Activated T-cell treated with anti-CD3 and anti-CD28 coated beads, Interleukin-2, amount 50 U/mL, for 48 hours (primary cell): ENCODE measurements at places on chromosomes 7 and 10.

DNA sequence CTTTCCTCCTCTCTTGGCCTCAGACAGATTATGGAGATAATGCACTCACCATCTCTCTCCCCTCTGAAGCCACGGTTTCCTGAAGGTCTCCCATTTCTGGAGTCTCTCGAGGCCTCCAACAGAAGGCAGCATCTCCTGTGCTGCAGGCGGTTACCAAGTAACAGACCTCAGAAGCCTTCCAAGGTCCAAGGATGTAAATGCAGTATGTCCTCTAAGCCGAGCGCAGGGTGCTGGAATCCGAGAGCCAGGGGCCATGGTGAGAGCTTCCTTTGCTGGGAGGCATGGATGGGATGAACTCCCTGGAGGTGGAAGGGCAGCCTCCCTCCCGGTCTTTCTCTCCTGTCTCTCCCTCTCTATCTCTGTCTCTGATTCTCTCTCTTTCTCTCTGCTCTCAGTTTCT lies 79.8 kb downstream of the ADARB2 start:
- no peak for DNase-seq

DNA sequence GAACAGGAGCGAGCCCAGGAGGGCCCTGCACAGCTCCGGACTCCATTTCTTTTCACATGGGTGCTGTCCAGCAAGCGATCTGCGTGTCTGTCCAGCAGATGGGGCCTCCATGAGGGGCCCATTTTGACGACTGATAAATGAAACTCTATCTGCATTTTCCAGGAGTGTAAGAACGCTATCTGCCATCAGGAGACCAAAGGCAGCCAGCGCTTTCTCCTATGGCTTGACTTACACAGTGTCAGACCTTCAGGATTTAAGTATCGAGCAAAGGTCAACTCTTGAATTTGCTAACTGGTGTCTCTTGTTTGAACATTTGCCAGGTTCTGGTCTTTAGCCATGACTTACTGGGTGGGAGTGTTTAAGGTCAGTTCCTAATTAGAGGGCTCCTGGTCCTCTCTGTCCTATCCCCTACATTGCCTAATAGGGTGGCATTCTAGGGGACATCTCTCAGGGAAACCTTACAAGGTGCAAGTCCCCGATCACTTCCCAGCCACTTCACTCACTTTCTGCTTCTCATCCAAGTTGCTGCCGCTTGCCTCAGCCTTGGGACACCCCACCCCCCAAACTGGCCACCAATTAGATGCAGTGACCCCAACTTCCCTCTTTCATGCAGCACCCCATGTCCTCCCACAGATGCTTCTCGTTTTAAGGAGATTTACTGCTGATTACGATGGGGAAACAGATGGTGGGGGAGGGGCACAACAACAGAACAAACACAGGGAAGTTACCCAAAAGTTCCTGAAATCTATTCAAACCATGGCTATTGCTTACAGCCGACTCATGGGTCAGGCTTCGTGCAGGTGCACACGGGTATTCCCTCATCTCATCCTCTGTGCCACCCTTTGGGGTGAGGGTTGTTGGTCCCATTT lies 20.0 kb downstream of the VSIR start:
- DNase-seq, result no peak

DNA sequence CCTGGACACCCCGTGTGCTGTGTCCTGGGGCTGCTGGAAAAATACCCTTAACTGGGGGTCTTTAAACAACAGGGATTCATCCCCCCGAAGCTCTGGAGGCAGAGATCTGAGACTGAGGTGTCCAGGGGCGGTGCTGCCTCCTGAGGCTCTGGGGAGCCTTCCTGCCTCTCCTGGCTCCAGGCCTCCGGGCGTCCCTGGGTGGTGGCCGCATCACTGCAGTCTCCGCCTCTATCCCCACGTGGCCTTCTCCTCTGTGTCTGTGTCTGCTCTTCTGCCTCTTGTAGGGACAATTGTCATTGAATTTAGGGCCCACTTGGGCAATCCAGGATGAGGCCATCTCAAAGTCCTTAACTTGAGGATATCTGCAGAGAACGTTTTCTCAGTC lies 216.6 kb downstream of the WDR37 start:
- DNase-seq, result no peak

DNA sequence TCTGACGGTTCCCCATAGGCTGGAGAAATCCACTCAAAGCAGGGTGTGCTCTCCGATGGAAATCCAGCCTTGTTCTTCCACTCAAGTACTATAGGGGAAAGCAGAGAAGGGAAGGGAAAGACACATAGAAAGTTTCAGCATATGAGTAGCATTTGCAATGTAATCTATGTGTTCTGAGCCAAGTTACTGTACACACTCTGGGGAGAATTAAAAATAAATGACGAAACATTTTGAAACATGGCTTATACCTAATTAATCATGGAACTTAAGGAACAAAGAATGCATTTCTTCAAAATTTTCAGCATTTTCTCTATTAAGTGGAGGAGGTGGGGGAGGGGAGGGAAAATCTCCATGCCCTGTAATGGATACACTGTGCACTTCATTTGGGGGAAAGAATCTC lies 198.1 kb upstream of the HABP2 start:
- DNase-seq, result no peak

- DNase-seq, result no peak
Measured at GRCh38 chr10:128013626-128014025, 106.7 kb downstream of the PTPRE start.

DNA sequence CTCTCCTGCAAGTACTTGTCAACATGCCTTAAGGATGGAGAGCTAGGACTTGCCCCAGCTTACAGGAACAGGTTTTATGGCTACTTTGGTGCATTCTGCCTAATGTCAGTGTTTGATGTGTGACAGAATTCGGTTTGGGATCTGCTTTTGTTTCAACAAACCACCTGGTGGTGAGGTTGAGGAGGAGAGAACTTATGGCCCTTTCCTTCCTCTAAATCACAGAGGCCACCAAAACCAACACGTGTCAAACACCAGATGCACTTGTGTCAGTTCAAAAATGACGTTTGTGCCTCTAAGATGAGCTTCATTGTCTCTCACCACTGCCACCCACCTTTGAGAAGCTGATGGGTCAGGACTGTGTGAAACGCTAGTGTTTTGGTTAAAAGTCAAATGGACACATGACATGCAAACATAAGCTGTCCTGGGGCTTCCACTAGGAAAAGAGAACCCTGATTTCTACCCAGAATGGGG lies 83.9 kb downstream of the OSBPL3 start:
- DNase-seq, result no peak

DNA sequence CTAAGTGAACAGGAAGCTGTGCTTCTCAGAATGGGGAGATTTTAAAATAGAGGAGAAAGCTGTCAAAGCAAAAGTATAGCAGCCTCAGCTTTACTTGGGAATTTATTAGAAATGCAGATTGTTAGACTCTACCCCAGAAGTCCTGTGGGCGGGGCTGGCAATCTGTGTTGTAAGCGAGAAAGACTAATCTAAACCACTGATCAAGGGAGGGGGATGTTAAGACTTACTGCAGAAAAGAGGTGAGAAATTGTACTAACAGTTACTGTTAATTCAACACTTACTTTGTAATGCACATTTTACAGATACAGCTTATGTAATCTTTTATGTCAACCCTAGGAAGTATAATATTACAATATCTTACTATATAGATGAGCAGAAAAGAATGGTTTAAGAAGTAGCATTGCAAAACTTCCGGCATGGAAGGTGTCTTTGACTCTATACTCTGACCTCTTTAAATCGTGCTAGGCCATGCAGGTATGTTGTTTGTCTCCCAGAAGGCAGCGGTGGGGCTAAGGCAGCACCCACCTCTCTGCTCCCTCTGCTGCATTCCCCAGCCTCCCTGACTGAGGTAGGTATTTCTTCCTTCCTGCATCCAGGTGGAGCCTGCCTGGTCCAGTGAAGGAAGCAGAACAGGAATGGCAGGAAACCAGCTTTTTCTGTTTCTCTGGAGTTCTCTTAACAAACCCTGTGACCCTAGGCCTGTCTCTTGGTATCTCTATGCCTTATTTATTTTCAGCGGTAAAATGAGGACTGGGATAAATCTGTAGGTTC lies 462.2 kb downstream of the AUTS2 start:
- DNase-seq, result no peak

GRCh38 chr10:24027107-24027506 lies 181.8 kb upstream of the KIAA1217 start:
- no peak for DNase-seq

- no peak for DNase-seq
Measured at GRCh38 chr7:138431517-138431916, 28.5 kb upstream of the TRIM24 start.

- no peak for DNase-seq
Measured at GRCh38 chr10:23870651-23871610, 338.0 kb upstream of the KIAA1217 start.

DNA sequence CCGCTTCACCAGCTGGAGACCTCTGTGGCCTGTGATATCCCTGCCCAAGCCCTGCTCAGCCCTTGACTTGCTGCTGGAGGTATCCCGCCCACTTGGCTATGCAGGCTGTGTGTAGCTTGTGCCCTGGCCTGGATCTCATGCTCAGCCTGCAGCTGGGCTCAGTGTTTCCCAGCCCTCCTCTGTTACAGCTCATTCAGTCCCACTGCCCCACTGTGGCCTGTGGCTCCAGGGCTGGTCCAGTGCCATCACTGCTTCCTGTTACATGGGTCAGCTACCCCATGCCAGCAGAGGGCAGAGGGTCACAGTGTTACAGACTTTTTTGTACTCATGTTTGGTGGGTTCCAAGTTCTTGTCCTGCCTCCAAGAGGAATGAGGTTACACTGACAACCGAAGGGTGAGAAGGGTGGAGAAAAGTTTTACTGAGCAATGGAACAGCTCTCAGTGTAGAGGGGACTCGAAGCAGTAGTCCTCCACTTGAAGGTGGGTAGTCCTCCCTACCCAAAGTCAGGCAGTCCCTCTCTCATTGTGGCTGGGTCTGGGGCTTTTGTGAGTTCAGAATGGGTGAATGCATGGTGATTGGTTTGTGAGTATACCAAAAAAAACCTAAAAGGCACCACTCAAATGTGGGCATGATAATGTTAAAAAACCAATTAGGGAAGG lies 100.4 kb downstream of the ANKRD7 start:
- no peak for DNase-seq

DNA sequence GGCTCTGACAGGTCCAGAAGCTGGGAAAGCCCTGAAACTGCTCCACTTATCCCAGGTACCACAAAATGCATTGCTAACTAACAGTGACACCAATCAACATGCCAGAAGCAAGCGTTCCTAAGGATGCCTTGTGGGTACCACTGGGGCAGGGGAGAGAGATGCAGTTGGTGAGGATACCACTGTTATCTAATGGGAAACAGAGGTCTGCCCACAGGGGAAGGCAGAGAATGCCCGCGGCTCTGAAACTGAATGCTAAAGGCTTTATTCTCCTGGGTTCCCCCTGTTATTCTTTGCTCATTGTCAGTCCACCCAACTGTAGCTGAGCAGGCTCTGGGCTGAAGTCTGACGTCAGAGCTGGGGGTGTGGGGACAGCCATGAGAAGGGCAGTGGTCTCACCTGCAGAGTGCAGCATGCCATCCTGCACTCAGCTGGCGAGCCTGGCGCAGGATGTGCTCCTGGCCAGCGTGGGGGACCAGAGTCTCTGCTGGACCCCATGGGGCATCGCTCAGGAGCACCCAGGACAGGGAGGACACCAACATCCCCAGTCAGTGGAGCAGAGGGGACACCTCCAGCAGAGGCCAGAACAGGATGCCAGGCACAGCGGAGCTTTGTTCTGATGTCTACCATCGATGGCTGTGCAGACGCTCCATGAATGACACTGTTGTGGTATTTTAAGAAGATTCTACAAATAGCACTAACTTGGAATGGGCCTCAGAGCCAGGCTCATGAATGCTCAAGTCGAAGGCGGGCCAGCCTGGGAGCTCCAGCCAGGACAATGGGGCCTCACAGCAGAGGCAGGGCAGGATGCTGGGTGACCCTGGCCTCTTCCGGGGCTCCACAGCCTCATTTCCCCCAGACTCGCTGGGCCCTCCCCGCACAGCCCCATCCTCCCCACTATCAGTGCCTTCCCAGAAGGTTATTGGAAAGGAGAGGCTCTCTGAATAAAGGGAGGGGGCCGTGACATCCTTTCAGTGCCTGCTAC lies 95.8 kb downstream of the ARHGAP22 start:
- no peak for DNase-seq

- no peak for DNase-seq
Measured at GRCh38 chr10:19169684-19170083, 121.1 kb downstream of the MALRD1 start.

- no peak for DNase-seq
Measured at GRCh38 chr10:2618690-2619089, 448.7 kb upstream of the PFKP start.

DNA sequence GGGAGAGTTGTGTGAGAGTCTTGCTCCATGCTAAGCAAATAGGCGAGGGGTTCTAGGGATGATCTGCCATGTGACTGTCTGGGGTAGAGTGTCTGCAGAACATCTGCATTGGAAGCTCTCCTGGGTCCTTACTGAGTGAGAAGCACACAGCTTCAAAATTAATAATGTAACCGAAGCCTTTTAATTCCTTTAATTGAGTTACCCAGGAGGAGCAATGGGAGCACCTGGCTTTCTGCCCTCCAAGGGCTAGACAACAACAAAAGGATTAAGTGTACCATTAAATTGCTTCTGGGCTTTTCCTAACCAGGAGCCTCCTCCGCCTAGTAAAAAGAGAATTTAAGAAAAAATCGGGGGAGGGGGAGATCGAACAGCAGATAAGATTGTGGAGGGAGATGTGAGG lies 102.0 kb upstream of the TBX20 start:
- DNase-seq, result no peak

GRCh38 chr10:29411666-29412315 lies 122.9 kb downstream of the LYZL1 start:
- DNase-seq, result no peak

- no peak for DNase-seq
Measured at GRCh38 chr7:96532428-96532935, 177.2 kb downstream of the SEM1 start.

- no peak for DNase-seq
Measured at GRCh38 chr7:156639426-156640256, 933 bp upstream of the RNF32 start.

- no peak for DNase-seq
Measured at GRCh38 chr10:116694243-116694926, 48.0 kb downstream of the HSPA12A start.

DNA sequence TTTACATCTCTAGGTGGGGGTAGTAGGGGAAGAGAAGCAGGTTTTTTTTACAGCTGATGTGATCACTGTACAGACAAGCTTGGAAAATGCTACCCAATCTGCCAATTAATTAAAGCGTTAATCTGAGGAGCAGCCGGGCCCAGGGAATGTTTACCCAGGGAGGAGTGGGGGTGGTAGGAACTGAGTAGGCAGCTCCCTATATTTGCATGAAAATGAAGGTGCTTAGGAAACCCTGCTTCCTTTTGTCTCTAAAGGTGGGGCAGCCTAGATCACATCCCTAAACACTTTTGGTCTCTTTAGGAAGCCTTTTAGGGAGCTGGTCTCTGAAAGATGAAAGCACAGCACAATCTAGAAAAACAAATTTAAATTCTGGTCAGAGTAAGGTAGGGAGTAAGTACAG lies 53.0 kb upstream of the NFKB2 start:
- DNase-seq, result no peak

DNA sequence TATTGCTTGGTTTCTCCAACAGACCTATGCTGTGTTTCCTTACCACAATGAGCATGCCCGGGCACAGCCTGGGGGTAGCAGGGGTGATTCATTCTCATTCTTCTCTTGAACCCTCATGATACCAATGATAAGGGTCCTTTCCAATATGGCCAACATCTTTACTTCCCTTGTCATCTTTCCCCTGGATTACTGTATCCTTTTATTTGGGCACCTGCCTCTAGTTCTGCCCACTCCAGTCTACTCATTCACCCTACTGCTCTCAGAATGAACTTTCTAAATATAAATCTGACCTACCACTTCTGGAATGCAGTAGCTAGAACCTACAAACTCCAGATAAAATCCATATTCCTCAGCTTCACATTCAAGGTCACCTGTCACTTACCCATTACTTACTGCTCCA lies 26.4 kb upstream of the ITPRID1 start:
- no peak for DNase-seq
